ENCODE measurements at places on chromosomes 13 and 19. TPM values are rescaled to one million over a fixed set of nuclear protein-coding genes. Genes with fewer than 3 reads are reported as not detected.

The ACTMAP gene
- 5.2 TPM for total RNA-seq

The DDX49 gene
- total RNA-seq: 101 TPM

The JSRP1 gene
- not detected for total RNA-seq

The GAPDHS gene
- not detected for total RNA-seq

The LENG9 gene
- total RNA-seq: 8.6 TPM

The PROZ gene
- not detected for total RNA-seq

The KIR3DL1 gene
- total RNA-seq: not detected

The MARK4 gene
- 24.1 TPM for total RNA-seq

Data from Caki2 (cell line).